Naive thymus-derived CD4-positive, alpha-beta T cell (primary cell): ENCODE measurements at places on chromosomes 4 and X. TPM values are rescaled to one million over a fixed set of nuclear protein-coding genes. Genes with fewer than 3 reads are reported as not detected.

GRCh38 chr4:81690871-81691270 is 219.2 kb upstream of the RASGEF1B start:
- DNase-seq, result no peak

GRCh38 chr4:169012049-169012448 is 2.0 kb upstream of the CBR4 start:
- no peak for DNase-seq

DNA sequence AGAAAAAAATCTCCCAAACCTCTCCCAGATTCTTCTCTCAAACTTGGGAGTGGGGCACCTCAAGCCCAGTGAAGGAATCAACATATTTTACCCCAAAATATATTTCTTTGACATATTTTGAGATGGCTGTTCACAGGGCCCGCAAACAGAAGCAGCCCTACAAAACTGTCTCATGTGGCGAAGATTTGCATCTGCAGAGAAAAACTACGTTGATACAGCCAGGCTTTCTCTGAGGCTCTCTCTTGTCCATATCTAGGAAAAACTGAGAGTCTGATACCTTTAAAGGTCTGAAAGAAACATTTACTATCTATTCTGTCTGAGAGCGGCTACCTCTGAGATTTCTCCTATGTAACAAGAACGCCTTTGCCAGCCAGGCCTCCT is 23.3 kb upstream of the TMSB4X start:
- no peak for DNase-seq

GRCh38 chr4:170089668-170090351 is at the start of gene AADAT:
Gene AADAT, minus strand, starts transcription at chr4:170089956. Its CDS starts 266 bp downstream, at chr4:170089690.
- DNase-seq, result no peak

- no peak for DNase-seq
Observed at GRCh38 chrX:37603938-37604409, 32.5 kb downstream of the LANCL3 start.

Gene RIBC1
- 2.2 TPM for total RNA-seq

Gene HOPX
- 1.00 TPM for total RNA-seq

Gene HTR2C
- total RNA-seq, result not detected in 2 replicates
